CD8-positive, alpha-beta memory T cell (primary cell): ENCODE measurements at places on chromosomes 2 and 18.

DNA sequence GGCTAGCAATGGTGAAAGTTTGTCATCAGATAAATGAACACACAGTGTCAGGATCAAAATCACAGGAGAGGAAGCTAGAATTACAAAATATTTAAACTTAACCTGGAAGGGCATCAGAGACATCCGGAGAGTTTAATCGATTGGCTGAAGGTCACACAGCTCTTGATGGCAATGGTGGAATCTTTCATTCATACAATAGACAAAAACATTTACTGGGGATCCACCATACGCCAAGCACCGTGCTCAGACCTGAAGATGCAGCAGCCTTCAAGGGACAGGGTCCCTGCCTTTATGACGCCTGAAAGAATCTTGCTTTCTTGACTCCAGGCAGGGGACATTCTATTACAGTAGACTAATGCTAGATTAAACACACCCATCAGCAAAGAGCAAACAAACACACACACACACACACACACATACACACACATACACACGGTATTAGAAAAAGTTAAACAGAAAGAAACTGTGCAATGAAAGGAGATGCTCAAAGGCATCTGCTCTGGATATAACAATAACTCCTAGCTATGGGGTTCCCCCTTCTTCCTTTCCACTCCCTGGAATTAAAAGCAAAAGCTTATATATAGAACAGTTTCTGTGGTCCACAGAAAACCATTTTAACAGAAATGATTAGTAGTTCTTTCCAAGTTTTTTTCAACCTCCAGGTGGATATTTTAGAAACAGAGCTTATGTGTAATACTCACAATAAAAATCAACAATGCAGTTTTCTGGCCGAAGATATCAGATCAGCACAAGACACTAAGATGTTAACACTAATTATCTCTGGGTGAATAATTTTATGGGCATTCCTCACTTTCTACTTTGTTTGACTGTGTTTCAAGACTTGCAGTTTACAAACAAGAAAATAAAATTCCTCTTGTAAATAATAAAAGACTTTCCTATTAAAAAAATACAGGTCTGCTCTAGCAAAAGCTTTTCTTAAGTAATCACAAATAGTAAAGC, 151.7 kb downstream of the ANKRD44 start:
- DNase-seq, result no peak

GRCh38 chr2:61443342-61444041, 27.4 kb downstream of the USP34 start:
- DNase-seq, result no peak

DNA sequence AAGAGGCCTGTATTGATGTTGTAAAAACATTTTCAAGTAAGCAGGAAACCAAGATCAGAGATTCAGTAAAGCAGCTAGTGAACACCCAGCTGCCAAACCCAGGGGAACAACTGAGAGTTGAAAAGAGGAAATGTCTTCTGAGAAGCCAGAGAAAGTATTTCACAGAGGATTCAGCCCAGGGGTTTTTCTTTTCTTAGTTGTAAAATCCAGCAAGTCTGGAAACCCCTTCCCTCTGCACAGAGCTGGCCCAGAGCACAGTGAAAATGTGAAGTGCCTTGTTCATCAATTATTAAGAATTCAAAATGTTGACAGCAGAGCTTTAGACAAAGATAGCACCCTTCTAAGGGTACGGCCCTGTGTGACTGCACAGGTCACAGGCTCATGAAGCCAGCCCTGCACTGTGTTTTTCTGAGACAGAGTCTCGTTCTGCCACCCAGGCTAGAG, 28.4 kb downstream of the AFF3 start:
- no peak for DNase-seq

GRCh38 chr2:218516614-218517013, 51.5 kb downstream of the USP37 start:
- no peak for DNase-seq

DNA sequence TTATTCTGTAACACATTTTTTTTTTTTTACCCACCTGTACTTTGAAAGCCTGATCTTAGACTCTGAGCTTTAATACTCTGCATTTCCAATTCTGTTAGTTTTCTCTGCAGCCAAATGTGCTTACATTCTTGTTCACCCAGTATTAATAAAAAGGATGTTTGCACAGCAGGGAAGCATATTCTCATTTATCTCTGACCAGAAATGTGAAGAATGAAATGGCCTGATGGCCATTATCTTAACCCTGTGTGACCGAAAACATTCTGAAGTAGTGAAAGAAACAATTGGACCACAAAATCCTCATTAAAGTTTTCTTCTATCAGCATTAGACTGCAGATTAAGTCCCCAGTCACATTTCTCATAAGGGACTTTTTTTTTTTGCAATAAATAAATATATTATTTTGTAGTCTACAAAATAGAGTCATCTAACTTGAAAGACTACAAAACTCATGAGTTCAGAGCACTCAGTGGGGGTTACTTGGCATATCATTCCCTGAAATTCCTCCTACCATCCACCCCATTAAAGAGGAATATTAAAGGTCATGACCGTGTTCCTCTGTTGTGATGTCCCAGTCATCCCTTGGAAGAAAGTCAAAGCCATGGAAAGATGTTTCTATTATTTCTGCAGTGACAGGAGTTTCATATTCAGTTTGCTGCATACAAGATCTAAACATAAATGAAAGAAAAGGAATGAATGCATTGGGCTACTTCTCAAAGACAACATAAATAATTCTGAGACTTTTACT, 364.4 kb downstream of the RND3 start:
- no peak for DNase-seq

DNA sequence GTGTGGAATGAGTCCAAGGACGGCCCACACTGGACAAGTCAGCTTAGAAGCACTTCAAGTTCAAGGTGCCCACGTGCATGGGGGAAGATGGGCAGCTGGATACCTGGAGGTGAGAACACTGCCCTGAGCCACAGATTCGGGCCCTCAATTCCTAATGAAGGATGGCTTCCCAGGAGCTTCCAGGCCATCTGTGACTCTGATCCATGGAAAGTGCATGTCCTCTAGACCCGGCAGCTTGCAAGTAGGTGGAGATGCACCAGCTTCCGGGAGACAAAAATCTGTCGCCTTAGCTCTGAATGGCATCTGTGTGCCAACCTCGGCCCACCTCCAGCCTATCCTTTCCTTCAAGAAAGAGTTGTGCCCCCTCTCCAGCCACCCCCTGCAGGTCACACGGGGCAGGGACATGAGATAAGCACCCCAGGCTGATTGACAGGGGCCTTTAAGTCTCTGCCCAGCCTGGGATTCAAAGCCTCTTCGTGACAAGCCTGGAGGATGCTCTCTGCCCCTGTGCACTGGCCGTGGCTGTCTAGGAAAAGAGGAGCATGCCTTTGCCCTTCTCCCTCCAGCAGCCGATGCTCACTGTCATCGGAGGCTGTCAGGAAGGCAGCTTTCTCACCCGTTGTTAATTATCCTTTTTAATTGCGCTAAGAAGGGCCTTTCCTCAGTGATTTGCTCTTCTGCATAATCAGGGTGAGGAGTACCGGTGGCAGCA, 65.5 kb downstream of the BIN1 start:
- DNase-seq, result no peak

DNA sequence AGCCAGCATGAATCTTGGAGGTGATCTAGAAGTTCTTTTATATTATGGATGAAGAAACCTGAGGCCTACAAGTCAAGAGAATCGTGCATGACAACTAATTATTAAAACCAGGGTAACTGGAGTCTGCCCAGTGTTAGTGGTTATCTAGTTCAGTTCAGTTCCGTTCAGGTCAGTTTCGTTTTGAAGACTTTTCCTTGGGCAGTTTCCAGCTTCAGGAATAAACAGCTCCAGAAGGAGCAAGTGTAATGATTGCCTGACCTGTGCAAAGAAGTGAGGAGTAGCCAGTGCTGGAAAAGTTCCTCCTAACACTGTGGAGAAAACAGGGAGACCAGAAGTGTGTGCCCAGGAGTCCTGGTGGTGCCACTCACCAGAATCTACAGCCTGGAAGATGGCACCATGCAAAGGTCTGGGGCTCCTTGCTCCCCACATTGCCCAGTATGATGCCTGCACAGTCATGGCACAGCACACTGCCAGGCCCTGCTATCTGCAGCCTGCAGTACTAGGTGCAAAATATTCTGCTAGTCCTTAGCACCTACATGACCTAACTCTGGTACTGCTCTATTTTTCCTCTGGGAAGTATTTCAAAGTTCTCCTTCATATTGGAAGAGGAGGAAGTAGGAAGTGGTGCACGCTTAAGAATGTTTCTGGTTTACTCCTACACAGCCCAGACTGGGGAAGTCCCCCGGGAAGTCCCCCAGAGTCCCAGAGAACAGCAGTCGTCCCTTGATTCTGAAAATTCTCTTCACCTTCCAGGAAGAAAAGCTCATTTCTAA, 65.8 kb downstream of the SUMO1 start:
- no peak for DNase-seq

GRCh38 chr18:35740656-35741055, 159.1 kb downstream of the GALNT1 start:
- no peak for DNase-seq

- DNase-seq, result no peak
Observed at GRCh38 chr2:9909106-9909505, 42.4 kb upstream of the GRHL1 start.

GRCh38 chr2:25215948-25216679, 47.7 kb upstream of the POMC start:
- peak; percentile 87 for DNase-seq

DNA sequence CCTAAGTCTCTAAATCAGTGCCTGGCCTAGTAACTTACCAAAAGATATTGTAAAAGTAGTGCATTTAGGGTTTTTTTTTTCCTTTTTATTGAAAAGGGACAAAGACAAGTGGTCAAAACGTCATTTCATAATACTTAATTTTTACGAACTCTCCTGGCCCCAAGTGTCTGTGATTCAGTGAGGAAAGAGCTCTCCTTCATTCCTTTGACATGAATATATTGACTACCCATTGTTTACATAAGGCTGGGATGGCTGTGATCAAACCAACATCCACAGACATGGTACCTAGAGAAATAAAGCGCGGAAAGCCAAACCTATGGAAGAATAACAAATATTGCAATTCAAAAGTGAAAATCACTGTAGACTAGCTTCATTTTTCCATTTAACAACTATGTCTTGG, 198.4 kb downstream of the BABAM2 start:
- DNase-seq, result no peak
